ENCODE measurements at places on chromosomes 6 and 20.

DNA sequence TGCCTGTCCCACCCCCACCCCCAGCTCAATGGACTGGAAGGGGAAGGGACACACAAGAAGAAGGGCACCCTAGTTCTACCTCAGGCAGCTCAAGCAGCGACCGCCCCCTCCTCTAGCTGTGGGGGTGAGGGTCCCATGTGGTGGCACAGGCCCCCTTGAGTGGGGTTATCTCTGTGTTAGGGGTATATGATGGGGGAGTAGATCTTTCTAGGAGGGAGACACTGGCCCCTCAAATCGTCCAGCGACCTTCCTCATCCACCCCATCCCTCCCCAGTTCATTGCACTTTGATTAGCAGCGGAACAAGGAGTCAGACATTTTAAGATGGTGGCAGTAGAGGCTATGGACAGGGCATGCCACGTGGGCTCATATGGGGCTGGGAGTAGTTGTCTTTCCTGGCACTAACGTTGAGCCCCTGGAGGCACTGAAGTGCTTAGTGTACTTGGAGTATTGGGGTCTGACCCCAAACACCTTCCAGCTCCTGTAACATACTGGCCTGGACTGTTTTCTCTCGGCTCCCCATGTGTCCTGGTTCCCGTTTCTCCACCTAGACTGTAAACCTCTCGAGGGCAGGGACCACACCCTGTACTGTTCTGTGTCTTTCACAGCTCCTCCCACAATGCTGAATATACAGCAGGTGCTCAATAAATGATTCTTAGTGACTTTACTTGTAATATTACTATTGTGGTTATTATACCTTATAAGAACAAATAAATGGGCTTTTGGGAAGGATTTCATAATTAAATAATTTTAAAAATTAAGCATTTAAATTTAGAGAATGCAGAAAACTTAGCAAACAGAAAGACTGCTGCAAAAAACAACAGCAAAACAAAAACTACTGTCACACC lies 8.4 kb downstream of the CDKN1A start:
- no peak for DNase-seq

DNA sequence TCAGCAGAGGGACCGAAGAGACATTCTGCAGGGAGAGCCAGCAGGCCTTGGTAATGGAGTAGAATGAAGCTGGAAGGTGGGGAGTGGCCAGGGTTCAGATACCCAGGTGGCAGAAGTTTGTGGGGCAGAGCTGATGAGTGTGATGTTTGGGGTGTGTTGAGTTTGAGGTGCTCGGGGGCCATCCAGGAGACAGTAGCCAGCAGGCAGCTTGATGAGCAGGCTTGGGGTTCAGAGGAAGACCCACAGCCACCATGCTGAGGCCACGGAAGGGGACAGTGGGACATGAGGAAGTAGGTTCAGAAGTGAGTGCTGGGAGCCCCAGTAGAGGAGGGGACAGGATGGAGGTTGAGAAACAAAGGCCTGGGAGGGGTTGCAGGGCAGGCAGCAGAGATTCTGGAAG lies 11.1 kb upstream of the FOXS1 start:
- no peak for DNase-seq

- DNase-seq = no peak
Measured at GRCh38 chr20:21835042-21835441, 129.6 kb downstream of the PAX1 start.

GRCh38 chr6:135535989-135536414 lies 38.5 kb upstream of the AHI1 start:
- DNase-seq = no peak

DNA sequence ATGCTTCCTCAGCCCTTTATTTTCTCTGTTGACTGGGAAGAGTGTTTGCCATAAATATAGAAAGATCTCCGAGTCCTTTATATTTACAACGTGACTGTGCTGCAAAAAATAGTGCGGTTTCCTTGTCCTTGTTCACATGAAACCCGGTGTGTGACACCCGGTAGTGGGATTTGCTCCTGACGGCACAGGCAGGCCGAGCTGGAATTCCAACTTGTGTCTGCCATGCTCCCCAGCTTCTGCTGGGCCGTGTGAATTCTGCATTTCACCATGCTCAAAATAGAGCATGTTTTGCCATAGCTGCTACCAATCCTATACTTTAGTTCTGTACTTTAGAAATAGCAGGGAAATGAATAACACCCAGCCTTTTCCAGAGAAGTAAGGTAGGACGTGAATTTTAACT lies 60.3 kb upstream of the PDE10A start:
- DNase-seq = no peak

DNA sequence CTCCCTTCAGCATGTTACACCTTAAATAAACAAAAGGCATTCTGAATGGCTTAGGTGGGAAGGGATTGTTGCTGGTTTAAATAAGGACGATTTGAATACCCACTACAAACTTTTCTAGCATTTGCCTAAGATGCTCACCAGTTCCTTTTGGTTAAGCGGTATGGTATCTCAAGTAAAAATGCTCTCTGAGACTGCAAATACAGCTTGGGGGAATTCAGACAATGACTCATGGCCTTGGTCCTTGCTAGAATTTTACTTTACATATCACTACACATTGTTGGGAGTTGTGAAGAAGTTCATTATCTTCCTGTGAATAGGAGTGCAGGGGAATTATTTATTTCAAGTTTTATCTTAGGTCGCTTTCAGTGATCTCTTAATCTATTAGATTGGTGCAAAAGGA lies 670.7 kb downstream of the UTRN start:
- DNase-seq = no peak

DNA sequence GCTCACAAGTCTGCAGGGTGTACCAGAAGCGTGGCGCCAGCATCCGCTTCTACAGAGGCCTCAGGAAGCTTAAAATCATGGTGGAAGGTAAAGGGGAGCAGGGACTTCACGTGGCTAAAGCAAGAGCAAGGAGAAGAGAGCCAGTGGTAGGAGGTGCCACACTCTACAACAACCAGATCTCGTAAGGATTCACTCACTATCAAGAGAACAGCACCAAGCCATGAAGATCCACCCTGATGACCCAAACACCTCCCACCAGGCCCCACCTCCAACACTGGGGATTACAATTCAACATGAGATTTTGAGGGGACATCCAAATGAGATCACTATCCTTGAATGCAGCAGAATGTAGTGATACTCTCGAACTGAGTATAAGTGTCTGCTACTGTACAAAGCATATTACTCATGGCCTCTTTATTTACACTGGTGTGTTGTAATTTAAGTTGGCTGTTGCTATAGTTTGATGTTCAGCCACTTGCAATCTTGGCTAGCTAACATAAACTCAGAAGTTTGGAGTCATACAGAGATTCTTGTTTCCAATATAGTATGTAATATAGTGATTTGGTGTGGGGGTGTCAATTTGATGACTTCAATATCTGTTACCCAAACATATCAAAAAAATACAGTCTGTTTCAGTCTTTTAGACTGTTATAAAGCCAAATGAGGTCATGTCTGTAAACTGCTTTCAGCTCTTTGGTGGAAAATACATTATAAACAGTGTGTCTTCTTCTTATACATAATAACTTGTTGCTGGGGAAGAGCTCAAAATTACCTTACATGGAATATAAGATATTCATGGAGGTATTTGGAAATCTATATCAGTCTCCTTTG lies 39.4 kb upstream of the MYLIP start:
- no peak for DNase-seq

DNA sequence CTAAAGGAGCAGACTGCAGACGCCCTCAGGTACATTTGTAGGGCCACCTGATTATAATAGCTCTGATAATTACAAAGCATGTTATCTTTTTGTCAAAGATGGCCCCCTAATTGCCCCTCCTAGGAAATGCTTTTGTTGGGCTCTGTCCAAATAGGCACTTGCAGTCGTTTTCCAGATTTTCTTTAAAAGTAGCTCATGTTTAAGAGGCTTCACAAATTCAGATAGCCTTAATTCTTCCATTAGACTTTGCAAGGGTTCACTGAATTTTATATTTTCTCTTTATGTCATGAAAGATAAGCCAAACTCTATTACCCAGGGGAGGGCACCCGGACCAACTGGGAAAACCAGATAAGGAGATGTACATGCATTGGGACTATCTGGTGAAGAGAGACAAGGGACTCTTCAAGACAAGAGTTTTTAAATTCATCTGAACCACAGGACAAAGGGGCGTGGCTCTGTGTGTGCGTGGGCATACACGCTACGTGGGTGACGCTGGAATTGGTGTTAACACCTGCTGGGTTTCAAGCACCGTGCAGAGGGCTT lies 95.6 kb downstream of the TOX2 start:
- no peak for DNase-seq

DNA sequence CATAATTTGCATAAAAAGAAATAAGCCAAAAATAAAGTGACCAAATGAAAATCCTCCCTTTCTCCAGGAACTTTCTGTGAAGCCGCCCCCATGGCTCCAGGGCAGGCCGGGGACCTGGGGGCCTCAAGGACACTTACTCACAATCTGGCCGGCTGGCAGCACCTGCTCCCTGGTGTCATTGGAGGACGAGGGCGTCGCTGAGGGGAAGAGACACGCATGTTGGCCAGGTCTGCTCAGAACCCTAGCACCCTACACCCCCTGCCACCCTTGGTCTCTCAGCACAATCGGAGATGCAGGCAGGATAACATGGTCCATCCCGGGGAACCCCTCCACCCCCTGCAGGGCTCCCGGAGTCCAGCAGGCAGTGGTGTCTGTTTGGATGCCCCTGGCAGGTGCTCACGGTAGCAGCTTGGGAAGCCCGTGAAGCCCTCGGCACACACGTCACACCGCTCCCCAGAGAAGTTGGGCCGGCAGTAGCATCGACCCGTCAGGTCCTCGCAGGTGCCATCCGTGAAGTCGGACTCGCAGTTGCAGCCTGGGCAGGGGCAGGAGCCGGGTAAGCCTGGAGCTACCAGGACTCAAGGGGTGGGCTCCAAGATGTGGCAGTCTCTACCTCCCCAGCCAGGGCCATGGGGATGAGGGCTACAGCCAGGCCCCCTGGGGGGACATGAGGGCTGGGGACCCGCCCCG lies 21.3 kb downstream of the LAMA5 start:
- DNase-seq = no peak

DNA sequence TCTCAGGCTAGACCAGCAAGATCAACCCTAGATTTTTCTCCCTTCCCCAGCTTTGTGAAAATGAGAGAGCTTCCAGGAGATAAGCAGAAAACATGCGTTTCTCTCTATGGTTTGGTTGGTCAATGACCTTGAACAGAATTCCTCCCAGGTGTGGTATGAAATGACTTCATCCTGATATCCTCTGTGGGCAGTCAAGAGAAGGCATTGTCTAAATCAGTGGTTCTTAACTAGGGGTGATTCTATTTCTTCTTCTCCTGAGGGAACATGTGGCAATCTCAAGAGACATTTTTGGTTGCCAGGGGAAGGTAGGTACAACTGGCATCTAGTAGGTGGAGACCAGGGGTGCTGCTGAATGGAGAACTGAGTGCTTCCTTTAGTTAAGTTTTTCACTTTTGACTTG lies 12.4 kb downstream of the IFT52 start:
- no peak for DNase-seq

DNA sequence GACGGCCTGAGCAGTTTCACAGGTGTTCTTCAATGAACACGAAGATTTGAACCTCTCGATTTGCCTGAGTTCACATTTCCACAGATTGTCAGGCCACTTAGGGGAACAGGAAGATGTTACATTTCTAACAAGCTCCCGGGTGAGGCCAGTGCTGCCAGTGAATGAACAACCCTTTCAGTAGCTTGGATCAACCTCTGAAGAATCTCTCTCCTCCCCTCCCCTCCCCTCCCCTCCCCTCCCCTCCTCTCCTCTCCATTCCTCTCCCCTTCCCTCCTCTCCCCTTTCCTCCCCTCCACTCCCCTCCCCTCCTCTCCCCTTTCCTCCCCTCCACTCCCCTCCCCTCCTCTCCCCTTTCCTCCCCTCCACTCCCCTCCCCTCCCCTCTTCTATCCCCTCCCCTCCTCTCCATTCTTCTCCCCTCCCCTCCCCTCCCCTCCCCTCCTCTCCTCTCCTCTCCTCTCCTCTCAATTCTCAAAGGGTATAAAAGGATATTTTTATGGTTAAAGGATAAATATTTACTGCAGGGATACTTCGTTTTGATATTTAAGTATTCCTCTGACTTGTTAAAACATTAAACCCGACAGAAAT lies 114.1 kb upstream of the INSM1 start:
- DNase-seq = no peak

GRCh38 chr6:43735642-43736199 lies 34.3 kb upstream of the VEGFA start:
- DNase-seq = no peak

GRCh38 chr6:123803504-123804013 lies at the start of gene NKAIN2:
Gene NKAIN2, plus strand, starts transcription at chr6:123803865.
- DNase-seq = no peak

- no peak for DNase-seq
Measured at GRCh38 chr20:52190437-52191131, 995 bp downstream of the ZFP64 start.

DNA sequence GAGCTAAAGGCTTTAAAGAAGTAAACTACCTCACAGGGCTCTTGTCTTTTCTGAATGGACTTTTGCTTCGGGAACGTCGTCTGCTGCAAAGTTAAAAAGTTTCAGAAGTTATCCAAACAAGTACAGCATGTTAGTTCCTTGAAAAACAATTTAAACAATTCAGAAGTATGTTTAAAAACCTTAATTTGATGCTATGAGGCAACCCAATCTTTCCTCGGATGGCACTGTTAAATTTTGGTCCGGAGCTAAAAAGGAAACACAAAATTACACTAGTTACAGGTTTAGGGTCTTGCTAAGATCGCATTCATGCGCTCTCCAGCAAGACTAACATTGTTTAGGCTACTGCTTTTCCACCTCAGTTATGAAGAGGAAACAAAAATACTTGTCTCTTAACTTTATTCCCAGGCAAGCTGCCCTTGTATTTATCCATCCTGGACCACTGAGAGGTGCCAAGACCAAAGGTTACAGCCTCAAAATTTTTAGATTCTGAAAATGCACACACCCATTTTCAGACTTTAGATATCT lies 12.7 kb downstream of the RBM39 start:
- DNase-seq = no peak

DNA sequence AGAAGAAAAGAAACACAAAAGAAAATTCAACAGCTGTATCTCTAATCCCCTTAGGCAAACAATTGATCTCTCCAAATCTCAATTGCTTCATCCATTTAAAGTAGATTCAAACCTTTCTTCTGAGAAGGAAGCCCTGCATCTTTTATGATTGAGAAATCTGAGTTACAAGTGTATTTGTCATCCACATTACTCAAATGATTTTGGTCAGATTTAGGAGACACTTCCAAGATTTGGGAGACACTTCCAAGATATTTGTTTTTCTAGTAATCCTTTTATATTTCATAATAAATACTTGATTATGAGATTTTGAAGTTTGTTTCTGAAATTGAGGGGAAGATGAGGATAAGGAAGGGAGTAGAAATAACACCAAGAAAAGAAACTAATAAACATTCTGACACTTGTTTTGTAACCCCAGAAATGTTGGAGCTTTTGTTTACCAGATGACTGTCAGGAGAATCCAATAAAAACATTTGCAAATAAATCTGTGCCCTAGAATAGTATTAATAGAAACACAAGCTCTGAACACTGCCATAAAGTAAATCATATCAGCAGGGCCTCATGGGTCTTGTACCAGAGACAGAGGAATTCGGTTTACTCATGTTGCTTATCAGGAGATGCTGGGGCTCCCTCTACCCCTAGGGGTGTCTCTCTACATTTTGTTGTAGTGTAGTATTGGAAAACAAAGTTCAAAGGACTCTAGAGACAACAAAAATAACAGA lies 314.3 kb upstream of the NT5E start:
- no peak for DNase-seq

Measured in activated gamma-delta T cell treated with anti-CD3 and anti-CD28 coated beads, Interleukin-2, amount 50 U/mL, for 16 hours (primary cell).